KG1 (cell line): ENCODE measurements at places on chromosomes 16 and 17.

GRCh38 chr17:1008008-1008761 lies 11.3 kb downstream of the TIMM22 start:
- DNase-seq = no peak

GRCh38 chr16:86512301-86512859 lies 2.1 kb downstream of the FOXF1 start:
- DNase-seq = no peak

DNA sequence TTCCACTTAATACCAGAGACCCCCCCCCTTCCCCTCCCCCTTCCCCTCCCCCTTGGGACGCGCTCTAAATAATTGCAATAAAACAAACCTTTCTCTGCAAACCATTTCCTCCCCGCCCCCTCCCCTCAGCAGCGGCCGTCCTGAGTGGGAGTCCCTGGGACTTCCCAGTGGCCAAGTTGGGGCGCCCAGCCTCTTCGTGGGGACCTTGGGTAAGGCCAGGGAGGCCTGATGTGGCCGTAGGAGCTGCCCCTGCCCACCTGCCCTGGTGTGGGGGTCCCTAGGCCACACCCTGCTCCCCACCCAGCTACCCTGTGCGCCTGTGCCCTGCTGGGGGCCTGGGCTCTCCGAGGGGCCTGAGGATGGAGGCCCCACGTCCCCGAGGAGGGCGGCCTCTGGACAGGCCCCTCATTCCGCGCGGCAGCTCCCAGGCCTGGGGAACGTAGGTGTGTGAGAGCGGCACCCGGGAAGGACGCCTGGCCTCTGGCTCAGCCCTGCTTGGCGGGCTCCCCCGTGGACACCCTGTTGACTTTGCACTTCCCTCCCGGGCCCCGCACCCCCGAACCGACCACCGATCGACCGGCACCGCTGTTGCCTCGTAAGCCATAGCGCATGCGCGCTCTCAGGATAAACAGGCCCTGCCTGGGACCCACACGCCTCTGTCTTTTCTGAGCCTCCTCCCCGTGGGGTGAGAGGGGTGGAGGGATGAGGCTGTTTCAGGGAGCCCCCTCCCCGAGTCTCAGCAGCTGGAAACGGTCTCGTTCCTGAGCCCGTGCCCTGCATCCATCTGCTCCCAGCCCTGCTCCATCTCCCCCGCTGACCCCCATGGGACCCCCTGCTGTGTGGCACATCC lies 9.0 kb downstream of the NTHL1 start:
- DNase-seq = no peak

DNA sequence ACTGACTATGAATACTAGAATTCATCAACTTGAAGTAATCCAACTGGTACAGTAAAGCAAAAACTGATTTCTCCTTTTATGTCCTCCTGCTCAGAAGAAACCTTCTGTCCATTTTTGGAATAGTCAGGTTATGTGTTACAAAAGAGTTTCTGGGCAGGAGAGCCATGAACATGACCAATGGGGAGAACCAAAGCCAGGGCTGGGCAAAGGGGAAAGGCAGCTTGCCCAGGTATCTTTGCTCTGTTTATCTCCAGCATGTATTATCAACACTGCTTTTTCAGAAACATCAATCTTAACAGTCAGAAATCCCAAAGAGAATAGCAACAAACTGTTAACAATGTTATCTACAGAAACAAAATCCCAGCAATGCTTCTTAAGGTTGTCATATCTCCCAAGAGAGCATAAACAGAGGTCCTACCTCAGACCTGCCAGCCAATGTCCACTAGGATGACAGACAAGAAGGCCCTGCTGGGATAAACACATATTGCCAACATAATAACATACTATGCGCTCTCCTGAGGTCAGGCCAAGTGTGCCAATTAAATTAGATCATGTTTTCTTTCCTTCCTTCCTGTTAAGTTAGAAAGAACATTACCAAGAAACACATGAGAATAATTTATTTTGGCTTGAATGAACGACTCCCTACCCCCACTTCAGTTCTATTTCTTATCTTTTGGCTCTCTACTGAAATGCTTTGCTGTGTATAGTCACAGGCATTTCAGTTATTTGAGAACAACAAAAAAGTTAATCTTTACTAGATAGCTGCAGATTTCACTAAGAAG lies 28.0 kb downstream of the BLMH start:
- DNase-seq = no peak

- no peak for DNase-seq
Measured at GRCh38 chr16:19967561-19967960, 82.9 kb upstream of the GPRC5B start.

GRCh38 chr16:50234771-50235556 lies 31.4 kb upstream of the ADCY7 start:
- DNase-seq = no peak

- DNase-seq = no peak
Measured at GRCh38 chr17:75869282-75870141, 8.9 kb downstream of the TRIM47 start.

- DNase-seq = no peak
Measured at GRCh38 chr16:71867939-71868338, 16.0 kb downstream of the ZNF821 start.

DNA sequence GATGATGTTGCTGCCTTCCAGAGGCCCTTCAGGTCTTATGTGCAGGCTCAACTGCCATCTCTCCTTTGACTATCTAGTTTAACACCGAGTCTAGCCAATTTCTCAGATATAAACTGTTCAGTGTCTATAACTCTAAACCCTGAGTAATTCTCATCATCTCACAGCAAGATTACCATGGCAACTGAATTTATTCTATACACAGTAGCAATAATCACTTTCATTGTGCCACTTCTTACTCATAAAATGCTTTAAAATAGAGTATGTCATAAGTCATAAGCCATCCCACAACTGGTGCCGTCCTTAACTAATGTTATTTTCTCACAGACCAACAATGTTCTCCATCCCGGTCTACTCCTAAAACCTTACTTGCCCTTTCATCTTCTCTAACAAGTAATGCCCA lies 45.0 kb downstream of the SYNRG start:
- no peak for DNase-seq

DNA sequence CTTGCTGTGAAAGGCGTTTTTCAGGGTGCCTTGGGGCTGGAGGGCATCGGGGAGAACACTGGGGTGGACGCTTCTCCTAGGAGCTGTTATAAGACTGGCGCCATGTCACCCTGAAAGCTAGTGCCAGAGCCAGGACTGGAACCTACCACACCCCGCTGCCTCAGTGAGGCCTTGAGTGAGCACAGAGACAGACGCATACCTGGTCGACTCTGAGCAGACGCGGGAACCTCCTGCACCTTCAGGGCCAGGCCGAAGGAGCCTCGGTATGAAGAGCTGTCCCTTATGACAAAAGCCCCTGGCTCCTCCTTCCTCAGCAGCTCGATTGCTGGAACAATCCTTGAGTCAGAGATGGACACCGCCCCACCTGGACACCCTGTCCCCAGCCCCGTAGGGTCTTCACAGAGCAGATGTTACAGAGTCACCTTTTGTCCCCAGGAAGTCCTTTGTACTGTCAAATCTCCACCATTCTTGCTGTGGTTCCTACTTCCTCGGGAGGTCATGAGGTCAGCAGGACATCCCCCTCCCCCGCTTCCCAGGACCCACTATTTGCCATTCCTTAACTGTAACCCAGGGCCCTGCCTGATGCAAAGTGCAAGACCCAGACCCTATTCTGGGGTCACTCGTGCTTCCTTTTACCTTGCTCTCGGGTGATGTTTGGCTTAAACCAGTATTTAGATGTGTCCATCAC lies 17.0 kb downstream of the TNS4 start:
- no peak for DNase-seq

DNA sequence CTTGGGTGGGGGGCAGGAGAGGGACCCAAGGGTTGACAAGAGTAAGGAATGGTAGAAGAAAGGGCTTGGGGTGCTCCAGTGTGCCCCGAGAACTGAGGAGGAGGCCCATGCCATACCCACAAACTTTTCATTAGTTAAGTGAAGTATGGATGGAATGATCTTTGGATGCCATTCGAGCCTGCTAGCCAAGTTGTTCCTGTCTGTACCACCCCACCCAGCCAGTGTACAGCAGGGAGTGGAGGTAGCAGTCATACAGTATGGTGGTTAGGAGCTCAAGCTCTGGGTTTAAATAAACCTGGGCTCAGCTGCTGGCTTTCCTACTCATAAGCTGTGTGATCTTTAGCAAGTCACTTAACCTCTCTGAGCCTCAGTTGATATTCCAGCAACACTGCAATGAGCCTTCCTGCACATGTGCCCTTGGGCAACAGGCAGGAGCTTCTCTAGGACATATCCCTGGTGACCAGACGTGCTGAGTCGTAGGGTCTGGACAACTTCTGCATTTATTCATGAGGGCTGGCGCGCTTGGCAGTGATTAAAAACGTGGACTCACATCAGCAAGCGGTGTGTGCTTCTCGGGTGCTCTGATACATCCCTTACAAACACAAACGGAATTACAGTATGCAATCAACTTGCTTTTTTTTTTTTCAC lies 22.9 kb downstream of the ITPRIPL2 start:
- no peak for DNase-seq
